ENCODE measurements at places on chromosomes 7 and 10.

- no peak for DNase-seq
Observed at GRCh38 chr10:99742701-99743100, 10.7 kb downstream of the CUTC start.

GRCh38 chr10:60138026-60138425 is 231.7 kb upstream of the CCDC6 start:
- no peak for DNase-seq

DNA sequence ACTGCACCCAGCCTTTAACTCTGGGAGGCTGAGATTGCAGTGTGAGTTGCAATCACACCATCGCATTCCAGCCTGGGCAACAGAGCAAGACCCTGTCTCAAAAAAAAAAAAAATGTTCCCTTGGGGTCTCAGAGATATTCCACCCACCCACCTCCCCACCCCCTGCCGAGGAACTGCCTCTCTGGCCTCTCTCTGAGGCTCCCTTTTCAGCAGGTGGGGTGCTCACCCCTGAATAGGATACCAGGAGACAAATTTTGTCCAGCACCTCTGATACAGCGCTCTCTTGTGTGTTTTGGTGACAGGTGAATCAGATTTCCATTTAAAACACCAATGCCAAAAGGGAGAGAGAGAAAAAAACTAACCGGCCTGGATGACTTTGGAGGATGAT is 92.6 kb upstream of the KIF5B start:
- DNase-seq = no peak

GRCh38 chr7:22858640-22859561 is 36.3 kb upstream of the TOMM7 start:
- DNase-seq = no peak

DNA sequence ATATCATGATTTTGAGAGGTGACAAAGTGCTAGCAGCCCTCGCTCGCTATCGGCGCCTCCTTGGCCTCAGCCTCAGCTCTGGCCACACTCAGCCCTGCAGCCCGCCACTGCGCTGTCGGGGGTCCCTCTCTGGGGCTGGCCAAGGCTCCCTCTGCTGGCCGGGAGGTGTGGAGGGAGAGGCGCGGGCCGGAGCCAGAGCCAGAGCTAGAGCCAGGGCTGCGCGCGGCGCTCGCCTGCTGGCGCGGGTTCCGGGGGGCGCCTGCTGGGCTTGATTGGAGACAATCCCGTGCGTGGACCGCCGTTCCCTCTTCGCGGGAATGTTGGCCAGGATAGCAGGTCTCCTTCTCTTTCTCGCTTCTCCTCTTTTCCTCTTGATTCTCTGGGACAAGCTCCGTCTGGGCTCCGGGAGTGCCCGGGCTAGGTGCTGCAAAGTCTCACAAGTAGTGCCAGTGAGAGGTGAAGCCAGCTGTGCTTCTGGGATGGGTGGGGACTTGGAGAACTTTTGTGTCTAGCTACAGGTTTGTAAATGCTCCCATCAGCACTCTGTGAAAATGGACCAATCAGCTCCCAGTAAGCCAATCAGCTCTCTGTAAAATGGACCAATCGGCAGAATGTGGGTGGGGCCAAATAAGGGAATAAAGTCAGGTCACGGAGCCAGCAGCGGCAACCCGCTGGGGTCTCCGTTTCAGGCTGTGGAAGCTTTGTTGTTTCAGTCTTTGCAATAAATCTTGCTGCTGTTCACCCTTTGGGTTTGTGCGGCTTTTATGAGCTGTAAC is 43.4 kb upstream of the ELMO1 start:
- DNase-seq = no peak

DNA sequence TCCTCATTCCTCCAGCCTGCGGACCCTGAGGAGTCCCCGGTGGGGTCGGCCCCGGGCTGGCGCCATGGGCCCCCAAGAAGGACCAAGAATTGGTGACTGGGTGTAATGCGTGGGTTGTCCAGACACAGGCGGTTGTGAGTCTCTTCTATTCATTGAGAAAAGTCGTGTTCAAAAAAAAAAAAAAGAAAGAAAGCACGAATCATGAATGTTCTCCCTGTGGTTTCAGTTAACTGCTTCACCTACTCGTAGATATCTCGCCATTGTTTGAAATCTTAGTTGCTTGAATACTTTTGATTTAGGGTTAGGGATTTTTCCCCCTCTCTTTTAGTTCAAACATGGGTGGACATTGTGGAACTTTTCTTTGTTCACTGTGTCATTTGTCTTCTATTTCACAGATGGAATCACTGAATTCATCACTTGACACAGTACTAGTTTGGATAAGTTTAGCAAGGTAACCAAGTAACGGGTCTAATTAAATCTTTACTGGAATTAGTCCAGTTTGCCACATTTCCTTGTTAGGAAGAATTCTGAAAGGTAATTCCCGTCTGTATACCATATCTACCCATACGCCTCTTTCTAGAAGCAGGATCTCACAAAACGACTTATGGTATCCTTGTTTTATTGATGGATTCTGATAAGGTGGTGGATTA is 775 bp downstream of the STARD3NL start:
- no peak for DNase-seq

DNA sequence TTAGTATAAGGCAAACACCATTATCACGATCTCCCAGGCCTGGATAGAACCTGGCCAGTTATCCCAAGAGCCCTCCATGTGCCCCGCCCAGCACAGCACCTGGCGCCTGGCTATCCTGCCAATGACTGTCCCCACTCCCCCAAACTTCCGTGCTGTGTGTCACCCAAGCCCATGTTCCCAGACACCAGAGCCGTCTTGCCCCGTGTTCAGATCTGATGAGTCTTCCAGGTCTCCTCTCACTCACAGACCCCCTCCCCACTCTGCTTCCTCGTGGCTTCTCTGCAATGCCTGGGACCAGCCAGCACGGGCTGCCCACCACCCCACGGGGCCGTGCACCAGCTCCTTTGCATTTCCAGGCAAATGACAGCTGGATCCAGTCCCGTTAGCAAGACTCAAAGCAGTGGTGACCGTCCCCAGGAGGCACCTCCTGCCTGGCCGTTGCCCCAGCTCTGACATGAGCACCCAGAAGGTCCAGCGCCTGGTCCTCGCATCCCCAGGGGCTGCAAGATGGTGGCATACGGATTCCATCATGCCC is 43.8 kb upstream of the INPP5A start:
- DNase-seq = no peak

DNA sequence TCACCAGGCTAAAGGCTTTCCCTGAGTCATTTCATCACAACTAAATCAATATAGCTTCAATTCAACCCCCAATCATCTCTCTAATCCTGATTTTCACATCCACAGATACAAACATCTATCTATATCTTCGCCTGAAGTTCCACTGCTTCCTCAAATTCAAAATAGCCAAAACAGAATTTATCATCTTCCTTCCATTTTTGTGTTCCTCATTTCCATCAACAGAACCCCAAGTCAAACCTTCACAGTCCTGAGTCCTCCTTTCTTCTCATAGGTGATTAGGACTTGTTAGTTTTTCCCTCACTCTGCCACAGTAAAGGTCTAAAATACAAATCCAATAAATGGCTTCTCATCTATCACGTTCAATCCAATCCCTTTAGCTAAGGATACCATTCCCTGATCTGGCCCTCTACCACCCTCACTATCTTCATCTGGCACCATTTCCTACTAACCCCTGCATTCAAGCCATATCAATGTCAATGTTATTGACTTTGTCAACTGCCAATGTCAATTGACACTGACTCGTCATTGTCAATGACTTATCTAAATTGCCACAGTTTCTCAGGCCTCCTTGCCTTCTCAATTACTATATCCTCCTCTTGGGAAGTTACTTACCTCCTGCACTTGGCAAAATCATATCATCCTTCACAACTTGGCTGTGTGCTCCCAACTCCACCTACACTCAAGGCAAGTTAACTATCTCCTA is 2.6 kb downstream of the HYCC1 start:
- DNase-seq = no peak

DNA sequence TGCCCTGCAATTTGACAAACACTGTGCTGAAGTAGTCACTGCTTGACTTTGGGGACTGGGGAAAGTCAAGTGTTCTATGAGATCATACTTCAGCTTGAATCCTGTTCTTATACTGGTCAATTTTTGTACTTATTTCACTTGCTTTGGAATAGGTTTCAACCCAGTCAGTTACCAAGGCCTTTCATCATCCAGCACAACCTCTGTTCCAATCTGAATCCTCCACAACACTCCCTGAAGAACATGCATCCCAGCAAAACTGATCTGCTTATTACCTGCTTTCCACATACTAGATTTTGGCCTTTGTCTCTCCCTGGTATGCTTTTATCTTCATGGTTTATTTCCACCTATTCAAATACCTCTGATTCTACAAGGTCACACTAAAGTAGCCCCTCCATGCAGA is 29.5 kb downstream of the DPY19L1 start:
- DNase-seq = no peak

DNA sequence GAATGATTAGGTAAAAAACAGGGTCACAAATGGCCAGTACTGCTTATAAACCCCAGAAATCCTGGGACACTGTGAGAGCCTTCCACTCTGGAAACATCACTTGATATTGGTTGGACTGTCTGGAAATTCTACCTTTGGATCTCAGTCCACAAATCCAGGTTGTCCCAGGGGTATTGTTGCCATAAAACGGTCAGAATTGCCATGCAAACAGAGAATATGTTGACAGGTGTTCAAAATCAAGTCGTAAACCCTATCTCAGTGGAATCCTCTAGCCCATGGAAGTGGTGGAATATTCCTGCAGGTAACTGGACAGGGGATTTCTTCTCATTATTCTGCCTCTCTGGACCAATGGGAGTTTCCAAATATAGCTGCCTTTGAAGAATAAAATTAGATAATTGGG is 31.2 kb upstream of the KCTD7 start:
- no peak for DNase-seq

DNA sequence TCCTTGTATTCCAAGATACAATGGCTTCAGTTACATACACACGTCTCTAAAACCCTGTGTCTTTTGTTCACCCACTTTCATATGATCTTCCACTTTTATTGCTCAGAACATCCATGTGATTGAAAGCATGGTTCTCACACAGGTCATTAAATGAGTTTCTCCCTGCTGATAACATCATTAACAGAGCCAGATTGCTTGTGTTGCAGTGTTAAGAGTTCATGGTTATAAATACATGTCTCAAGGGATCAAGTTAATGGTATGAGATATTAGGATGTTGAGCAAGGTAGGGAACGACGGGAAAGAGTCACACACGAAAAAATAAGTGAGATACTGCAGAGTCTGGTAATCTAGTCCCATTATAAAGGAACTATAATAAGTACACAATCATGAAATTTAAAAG is 861.5 kb downstream of the SORCS1 start:
- DNase-seq = no peak

- peak; percentile 35 for DNase-seq
Observed at GRCh38 chr10:88065383-88066049, 202.1 kb downstream of the PTEN start.

DNA sequence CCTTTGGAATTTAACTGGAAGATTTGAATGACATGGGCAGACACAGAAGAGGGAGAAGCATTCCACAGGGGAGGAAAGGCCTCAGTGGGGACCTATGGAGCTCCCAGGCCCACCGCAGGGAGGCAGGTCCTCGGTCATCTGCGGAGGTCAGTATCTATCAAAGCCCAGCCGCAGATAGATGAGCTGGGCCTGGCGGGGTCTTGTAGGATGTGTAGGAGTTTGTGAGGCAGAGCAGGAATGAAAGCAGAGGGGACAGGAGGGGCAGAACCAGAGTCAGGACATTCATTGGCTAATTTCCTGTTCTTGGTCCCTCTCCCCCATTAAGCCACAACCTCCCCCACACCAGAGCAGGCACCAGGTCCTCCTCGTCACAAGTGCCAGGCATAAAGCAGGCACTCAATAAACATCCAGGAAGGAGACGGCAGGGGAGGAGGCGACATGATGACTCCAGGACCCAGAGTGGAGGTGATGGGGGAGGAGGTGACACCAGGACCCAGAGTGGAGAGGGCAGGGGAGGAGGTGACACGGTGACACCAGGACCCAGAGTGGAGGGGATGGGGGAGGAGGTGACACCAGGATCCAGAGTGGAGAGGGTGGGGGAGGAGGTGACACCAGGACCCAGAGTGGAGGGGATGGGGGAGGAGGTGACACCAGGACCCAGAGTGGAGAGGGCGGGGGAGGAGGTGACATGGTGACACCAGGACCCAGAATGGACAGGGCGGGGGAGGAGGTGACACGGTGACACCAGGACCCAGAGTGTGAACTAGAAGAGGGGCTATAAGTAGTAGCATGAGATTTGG is 83.7 kb upstream of the PDGFA start:
- peak; percentile 65 for DNase-seq

DNA sequence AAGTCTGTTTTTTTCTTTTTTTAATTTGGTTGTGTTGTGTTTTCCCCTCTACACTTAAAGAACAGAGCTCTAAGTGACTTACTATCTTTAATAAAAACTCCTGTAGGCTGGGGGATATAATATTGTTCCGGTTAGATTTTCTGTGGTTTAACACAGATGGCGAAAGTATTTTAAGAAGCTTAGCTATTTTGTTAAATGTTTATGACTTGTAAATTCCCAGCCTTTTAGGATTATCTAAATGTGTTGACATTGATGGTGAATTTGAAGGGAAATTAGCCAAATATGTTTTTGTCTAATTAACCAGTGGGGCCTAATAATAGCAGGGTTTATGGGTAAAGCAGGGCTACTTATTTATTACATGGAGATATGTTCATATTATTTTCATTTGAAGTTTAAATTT is 538.5 kb downstream of the INHBA start:
- DNase-seq = no peak

GRCh38 chr10:51879238-51879637 is 179.8 kb upstream of the CSTF2T start:
- DNase-seq = no peak

DNA sequence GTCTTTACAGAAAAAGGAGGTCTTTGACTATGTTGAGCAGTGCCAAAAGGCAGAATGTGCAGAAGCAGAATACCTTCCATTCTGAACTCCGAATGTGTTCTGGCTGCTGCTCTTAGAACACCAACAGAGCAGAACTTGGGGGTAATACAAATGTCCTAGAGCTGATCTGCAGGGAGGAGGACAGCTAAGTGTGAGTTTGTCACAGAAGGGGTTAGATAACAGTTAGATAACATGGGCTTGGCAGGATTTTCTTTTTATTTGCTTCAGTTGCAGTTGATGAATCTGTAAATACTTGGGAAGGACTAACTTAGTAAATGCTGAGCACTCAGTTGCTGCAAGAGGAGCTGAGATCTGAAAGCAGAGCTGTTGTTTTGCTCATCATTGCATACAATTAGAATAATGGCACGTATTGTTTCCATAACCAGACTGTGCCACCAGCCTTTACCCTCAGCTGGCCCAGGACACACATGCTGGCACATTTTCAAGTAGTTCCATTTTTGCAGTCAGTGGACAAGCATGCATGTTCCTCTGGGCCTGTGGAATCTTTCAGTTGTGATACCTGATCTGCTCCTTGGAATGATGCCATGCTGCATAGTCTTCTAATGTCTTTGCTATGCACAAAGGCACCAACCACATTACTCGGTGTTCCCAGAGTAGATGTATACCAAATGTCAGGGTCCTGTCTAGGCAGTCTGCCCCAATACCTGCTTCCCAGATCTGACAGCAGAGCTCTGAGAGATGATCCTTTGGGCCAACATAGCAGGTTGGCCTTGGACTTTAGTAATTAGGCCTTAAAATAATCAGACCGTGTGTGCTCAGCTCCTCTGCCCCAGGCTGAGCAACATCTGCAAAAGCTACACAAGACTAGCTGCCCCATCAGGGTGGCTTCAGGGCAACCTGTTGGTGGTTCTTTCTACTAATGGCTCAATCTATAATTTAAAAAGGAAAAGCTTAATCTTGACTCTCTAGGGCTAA is 55.7 kb downstream of the GSDME start:
- DNase-seq = no peak
